NCI-H1048 (cell line): ENCODE measurements at places on chromosomes 4 and X.

DNA sequence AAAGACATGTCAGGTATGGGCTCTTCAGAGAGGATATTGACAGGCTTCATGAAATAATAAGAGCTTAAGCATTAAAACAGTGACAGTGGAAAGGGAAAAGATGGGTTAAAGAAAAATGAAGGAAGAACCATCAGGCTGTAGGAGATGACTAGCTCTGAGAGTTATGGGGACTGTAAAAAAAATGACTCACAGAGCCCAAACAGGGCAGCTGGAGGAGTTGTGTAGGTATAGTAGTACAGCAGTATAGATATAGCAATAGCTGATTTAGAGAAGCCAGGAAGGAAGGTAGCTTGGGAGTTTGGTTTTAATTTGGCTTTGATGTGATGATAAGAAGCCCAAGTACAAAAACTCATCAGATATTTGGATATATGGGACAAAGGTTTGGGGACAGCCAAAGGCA, 66.6 kb downstream of the FREM3 start:
- DNase-seq, result no peak

DNA sequence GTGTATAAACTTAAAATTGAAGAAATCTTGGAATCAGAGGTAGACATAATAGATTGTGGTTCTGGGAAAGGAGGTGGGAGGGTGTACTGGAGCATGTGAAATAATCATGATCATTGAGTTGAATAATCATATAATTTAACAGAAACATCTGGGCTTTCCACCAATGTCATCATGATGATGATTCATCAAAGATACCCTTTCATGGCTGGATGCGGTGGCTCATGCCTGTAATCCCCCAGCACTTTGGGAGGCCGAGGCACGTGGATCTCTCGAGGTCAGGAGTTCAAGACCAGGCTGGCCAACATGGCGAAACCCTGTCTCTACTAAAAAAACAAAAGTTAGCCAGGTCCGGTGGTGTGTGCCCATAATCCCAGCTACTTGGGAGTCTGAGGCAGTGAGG, 6.7 kb upstream of the RUFY3 start:
- DNase-seq, result no peak

GRCh38 chrX:102976286-102976685, 39.2 kb downstream of the RAB40AL start:
- DNase-seq, result no peak

GRCh38 chr4:171721937-171722336, 91.3 kb upstream of the GALNTL6 start:
- DNase-seq, result no peak

DNA sequence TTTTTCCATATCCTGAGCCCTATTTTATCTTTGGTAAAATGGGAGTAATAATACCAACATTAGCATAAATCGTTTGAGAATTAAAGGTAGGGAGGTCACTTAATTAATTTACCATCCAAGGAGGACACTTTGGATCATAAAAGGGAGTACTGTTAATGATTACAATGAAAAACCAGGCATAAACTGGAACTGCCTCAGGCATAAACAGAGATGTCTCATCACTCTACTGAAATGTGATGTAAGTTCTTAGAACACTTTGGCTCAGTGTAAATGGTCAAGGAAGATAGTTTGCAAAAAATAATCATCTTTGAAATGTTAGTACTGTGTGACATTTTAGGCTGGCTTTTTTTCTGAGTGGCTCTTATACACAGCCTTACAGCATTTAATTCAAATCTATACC, 268.7 kb downstream of the SLC39A8 start:
- no peak for DNase-seq
